ENCODE measurements at places on chromosomes 2 and 18.

GRCh38 chr2:149617476-149617875, 29.9 kb upstream of the MMADHC start:
- DNase-seq, result no peak

- DNase-seq, result no peak
These were observed 66.5 kb downstream of the KCTD18 start for GRCh38 chr2:200443376-200443775.

DNA sequence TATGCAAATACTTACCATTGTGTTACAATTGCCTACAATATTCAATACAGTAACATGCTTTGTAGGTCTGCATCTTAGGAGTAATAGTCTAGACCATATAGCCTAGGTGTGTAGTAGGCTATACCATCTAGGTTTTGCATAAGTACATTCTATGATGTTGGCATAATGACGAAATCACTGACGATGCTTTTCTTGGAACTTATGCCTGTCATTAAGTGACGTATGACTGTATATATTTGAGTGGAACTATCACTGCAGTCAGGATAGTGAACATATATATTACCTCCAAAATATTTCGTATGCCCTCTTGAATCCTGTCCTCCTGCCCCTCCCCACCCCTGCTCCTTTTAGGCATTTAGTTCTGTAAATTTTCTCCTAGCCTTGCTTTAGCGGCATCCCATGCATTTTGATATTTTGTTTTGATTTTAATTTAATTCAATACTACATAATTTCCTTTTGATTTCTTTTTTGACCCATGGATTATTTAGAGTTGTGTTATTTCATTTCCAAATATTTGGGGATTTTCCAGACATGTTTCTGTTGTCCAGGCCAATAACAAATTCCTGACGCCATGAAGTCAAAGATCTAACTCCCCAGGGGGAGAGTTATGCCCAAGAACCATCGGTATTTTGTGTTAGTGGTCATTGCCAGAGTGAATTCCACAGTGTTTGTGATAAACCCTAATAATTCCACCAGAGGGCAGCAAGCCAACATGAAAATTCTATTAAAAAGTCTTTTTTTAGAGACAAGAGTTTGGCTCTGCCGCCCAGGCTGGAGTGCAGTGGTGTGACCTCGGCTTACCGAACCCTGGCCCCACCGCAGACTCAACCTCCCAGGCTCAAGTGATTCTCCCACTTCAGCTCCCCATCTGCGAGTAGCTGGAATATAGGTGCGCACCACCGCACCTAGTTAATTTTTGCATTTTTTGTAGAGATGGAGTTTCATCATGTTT, 24.2 kb upstream of the CASP8 start:
- DNase-seq, result peak; percentile 65

DNA sequence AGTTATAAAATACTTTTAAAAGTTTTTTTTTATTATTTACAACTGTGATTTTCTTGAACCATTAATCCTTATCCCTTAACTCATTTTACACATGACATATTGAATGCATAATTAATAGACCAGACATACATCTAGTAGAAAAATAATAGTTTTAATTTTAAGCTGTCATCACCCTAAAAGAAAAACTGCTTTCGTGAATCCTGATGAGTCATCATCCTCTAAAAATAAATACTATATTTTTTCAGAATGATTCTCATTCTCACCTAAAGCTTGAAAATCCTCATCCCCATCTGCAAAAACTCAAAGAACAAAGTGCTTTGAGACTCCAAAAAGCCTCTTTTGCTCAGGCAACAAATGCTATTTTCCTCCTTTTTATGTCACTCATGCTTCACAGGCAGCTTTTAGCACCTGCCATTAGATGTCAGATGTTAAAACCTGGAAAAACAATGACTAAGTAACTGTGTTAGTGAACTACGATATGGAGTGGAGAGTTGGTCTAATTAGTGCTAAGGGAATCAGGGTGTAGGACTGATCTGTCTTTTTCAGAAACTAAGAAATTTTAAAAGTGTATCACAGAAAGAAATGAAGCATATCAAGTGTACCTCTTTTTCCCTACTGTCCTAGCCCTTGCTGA, 297.6 kb downstream of the TMX3 start:
- no peak for DNase-seq

- no peak for DNase-seq
These were observed 32.6 kb upstream of the RAPH1 start for GRCh38 chr2:203567691-203568090.

DNA sequence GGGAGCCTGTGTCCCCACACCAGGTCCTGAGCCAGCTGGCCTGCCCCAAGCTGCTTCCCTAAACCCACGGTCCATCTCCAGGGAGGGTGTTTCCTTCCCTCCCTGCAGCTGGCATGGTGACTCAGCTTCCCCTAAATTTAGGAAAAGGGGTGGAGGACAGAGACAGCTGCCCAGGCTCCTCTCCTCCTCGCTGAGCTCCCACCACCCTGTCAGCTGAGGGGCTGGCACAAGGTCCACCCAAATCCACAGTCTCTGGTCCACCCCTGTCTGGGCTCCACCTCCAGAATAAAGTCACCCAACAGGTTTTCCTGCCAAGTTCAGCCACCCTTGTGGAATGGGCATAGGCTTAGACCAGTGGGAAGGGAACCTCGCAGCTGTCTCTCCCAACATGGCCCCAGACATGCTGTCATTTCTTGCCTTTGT, 156.5 kb downstream of the TNS1 start:
- DNase-seq, result peak; percentile 78

DNA sequence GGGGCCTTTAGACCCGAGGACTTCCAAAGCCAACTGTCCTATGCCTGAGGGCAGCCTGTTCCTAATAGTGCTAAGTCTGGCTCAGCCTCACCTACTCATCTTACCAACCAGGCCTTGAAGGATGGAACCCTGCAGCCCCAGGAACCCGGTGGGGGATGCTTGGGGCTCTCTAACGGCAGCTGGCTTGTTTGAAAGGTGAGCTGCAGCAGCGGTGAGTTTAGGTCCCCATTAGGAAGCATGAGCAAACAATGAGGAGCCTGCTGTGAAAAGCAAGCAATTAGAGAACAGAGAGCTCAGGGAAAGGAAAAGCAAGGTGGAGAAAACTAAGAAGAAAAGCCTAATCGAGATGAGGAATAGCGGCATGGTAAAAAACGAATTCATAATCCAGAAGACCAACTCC, 39.9 kb downstream of the SP110 start:
- no peak for DNase-seq

- no peak for DNase-seq
These were observed 57.4 kb upstream of the LDAH start for GRCh38 chr2:20880221-20880771.

DNA sequence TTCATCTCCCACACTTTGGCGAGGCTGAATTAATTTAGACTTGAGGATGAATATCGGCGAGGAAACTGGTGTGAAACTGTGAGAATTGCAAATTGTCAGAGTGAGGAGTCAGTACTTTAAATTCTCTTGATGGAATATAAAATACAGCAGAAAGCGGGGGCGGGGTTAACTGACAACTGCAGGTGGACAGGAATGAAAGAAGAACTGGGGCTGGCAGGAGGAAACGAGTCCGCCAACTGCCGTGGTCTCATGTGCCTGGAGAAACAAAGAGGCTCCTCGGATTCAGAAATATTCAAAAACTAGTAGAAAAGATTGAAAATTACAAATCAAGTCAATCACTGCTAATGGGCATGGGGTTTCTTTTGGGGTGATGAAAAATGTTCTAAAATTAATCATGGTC, 44.3 kb downstream of the MOGAT1 start:
- DNase-seq, result no peak
